NCI-H1436 treated with DMSO at 0.1 percent for 48 hours (cell line): ENCODE measurements at places on chromosomes 2 and 18.

DNA sequence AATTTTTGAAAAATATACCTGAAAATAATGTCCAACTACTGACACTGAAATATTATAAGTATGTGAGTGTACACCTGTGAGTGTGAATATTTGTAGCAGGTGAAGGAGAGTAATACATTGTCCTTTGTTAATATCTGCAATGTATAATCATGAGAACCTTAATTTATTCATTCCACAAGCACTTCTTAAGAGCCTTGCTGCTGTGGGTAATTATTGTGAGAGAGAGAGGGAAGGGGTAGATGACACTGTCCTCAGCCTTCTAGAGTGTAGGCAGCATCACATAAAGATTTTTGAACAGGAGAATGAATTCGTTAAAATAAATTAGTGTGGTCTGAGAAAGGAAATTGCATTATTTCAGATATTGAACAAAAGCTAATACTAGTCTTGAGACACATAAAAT is 157.2 kb downstream of the MAP2 start:
- DNase-seq, result no peak

DNA sequence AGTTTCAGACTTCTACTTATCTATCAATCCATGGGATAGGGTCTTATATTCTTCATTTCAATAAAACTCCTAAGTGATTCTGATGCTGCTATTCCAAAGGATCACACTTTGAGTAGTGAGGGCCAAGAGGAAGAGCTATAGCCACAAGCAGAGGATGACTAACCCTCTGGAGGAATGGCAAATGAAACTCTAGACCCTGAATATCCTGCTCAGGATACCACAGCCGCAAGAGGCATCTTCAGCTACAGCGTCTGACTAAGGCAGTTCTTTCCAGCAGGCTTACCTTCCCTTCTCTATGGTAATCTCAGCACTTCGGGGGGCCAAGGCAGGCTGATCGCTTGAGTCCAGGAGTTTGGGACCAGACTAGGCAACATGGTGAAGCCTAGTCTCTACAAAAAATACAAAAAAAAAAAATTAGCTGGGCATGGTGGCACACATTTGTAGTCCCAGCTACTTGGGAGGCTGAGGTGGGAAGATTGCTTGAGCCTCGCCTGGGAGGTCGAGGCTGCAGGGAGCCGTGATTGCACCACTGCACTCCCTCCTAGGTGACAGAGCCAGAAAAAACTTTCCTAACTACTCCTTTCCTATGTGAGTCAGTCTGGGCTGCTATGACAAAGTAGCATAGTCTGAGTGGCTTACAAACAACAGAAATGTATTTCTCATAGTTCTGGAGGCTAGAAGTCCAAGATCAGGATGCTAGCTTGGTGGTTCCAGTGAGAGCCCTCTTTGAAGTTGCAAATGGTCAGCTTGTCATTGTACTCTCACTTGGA is 371.9 kb downstream of the IRS1 start:
- DNase-seq, result no peak

DNA sequence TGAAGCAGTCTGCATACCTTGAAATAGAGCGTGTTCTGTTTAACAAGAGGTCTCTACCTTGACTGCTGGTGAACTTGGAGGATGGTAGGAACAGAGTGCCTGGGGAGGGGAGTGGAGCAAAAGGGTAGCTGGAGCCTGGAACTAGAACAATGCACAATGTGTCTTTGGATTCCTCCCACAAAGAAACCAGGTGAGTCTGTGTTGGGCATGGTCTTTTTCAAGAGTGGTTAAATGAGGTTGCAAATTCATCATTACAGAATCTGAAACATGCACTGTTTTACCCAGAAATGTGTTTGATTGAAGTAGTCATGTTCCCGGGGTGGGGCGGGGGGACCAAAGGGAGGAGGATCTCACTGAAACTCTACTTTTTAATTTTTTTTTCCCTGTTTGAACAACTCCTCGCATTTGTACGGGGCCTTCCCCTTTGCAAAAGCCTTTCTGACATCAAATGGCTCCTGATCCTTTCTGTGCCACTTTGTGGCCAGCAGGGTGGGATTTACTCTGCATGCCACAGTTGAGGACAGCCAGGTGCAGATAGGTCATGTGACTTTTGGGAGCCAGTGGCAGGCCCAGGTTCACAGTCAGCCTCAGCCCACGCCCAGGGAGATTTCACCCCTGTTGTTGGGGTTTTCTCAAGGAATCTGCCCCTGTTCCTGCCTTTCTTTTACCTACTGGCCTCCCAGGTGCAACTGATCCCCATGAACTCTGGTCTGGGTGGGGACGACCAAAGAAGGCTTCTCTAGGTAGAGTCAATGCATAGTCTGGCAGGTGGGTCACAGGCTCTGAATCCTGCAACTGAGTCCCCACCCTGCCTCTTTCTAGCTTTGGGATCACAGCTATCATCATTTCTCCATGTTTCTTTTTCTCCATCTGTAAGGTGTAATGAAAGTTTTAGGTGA is 28.2 kb downstream of the MYCN start:
- DNase-seq, result no peak

DNA sequence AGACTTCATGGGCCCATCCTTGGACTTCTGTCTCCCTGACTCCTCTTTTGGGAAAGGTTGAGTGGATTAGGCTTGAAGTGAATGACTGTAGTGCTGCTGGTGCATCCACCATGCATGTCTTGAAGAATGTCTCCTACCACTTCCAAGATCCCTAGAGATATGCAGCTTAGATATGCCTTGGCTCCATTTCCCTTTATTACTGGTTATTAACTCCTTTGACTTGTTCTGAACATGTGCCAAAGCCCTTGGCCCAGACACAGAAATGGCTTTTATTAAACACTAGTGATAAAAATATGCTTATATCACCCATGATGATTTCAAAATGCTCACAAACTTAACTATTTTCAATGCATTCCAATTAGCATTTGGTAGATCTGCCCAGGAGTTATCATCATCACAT is 90.0 kb upstream of the SLC14A2 start:
- no peak for DNase-seq

GRCh38 chr2:179266271-179266670 is 1.6 kb upstream of the SESTD1 start:
- no peak for DNase-seq

DNA sequence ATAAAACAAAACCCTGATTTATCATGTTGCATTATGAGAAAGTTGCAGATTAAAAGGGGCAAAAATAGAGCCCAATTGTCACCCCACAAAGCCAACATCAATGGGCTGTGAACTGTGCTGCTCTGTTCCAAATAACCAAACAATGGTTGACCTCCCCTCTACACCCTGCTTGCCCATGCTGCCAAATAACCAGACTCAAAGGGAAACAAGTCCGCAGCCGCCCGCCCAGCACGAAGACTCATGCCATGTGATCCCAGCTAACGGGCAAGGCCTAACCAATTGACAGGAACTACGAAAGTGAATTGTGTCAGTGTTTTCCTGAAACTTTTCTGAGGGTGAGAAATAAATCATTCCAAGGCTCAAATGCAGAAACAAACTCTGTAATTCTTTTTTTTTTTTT is 97.9 kb upstream of the RIOK3 start:
- no peak for DNase-seq

- no peak for DNase-seq
Observed at GRCh38 chr18:13048061-13048595, 57.0 kb downstream of the CEP192 start.

DNA sequence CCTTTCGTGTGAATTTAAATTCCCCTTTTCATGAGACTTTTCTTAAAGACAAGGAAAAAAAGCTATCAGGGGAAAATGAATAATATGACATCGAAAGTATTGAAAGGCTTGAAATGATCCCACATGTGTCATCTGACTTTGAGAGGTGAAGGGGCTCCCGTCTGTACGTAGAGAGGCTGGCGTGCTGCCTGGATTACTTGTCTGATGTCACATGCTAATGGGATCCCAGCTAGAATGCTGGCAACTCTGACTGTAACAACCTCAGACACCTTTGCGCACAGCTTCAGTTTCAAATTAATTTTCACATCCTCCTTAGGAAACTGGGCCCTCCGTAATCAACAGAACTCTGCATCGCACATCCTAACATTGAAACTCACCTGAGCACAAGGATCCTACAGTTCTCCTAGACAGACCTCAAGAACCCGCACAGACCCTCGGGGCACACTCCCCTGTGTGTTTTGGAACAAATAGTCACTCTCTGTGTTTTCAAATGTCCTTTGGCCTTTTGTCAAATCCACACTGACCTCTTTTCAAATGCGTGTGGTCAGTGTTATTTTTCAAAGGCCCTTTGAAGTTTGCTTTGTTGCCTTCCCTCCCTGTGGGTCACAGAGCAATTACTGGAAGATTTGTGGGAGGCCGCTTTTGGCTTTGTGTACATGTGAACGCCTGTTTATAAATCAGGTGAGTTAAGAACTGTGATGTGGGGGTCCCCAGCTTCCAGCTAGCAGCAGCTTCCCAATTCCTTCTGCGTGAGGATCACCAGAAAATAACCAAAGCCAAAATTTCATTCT is 65.9 kb downstream of the IL1R2 start:
- no peak for DNase-seq

GRCh38 chr2:196439760-196440159 is 199.8 kb upstream of the CCDC150 start:
- no peak for DNase-seq

DNA sequence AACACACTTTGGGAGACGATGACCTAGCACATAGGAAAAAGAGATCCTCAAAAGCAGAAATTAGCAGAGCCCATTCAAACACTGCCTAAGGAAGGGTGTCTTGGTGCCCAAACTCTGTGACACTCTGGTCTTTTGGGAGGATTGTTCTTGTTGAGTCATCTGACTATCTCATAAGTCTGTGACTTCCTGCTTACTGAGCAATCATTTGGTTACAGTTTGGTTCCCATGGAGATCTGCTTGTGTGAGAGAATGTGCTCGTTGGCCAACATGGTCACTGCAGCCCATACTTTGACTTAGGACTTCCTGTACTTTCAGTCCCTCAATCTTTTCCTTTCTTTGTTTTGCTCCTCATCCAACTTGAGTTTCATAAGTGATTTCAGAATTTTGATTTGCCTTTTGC is 602.9 kb downstream of the NYAP2 start:
- DNase-seq, result no peak

DNA sequence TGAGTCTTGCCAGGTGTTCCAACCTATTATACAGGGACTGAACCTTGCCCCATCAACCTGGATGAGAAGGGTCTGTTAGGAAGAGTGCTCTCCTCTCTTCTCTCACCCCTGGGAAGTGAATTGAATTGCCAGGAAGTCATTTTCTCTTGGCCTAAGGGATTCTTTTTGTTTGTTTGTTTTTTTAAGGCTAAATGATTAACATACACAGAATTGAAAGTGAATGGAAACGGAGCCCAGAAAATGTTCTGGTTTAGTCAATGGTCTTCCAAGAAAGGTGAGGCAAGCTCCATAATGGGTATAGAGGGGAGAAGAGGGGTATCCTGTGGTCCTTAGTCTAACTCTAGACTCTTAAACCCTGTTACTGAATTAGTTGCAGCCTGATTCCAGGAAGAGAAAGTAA is 189.1 kb downstream of the FSHR start:
- no peak for DNase-seq

DNA sequence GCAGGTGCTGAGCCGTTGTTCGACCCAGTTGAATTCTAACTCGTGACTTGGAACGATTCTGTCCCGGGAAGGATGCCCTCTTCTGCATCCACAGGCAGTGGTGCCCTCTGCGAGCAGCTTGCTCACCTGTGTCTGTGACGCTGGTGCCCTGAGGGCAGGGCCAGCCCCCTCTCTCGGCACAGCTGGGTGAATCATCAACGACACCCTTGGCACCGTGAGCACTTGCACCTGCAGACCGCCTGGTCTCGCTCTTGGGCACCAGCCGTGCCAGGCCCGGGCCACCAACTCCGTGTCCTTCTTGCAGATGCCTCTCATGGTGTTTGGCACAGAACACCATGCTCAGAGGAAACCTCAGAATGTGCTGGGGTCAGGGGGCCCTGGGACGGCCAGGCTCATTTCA is 75.0 kb downstream of the SLC66A2 start:
- DNase-seq, result no peak

GRCh38 chr2:206229642-206230041 is 44.8 kb upstream of the ZDBF2 start:
- no peak for DNase-seq

DNA sequence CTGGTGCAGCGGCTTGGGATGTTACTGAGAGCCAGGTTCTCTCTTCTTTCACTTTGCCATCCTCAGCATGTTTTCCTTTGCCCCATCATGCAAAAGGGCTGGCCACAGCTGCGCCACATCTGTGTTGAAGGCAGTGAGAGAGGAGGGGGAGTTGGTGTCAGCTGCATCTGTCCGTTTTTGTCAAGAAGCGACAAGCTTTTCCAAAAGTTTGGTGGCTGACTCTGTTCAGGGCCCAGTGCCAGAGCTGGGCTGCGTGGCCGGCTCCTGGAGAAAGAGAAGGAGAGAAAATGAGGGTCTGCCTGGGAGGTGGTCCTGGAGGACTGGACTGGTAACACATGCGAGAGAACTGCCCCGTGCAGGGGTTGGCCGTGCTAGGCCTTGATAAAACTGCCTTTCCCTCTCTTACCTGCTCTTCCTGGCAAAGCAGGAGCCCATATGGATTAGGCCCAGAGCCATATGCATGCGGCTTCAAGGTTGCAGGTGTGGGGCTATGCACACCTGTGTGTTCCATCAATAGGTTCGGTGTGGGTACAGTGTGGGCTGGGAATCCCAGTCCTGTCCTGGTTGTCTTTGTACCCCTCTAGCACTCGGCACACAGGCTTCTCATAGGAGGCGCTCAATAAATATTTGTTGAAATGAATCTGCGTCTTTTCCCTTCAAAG is 9.0 kb downstream of the RNF144A start:
- no peak for DNase-seq

- DNase-seq, result no peak
Observed at GRCh38 chr2:65343386-65343785, 89.0 kb downstream of the SPRED2 start.

DNA sequence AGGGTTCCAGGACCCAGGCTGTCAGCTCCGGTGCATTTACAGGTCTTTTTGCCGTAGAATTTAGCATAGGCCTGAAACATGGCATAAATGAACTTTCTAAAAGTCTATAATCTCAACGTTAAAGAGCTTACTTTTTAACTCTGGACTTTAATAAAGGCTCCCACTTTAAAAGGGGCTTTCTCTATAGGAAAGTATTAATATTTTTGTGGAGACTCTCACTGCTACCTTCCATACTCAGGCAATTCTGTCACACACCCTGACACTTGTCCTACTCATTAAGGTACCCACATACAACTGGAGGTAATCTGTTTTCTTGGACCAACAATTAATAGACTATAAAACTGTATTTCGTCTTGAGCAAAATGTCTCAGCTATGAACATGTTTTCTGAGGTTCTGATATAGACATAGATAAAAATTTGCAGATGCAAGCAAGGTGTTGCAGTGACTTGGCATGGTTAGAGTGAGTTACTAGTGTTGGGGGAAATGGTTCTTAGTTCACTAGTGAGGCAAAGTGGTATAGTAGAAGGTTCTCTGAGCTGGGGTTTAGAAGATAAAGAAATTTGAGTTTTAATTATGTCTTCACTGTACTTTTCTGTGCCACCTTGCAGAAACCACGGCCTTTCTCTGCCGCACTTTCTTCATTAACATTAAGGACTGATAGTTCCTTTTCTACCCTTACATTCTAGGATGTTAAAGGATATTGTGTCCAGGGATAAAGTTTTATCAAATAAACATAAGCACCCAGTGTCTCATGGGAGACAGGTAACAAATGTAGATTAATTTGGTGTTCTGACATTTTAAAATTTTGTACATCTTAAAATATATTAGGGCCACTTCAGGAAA is 10.8 kb upstream of the NR4A2 start:
- DNase-seq, result no peak
